ENCODE measurements at places on chromosomes 7 and 10. TPM values are rescaled to one million over a fixed set of nuclear protein-coding genes. Genes with fewer than 3 reads are reported as not detected.

DNA sequence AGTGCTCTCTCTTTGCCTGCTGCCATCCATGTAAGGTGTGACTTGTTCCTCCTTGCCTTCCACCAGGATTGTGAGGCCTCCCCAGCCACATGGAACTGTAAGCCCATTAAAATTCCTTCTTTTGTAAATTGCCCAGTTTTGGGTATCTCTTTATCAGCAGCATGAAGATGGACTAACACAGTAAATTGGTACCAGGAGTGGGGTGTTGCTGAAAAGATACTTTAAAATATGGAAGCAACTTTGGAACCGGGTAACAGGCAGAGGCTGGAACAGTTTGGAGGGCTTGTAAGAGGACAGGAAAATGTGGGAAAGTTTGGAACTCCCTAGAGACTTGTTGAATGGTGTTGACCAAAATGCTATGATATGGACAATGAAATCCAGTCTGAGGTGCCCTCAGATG lies 63.8 kb upstream of the PPP1R9A start:
- H3K27ac ChIP-seq = no peak overlapping the region
- no peak overlapping the region for H3K4me3 ChIP-seq
- H3K4me1 ChIP-seq = no peaks in the 10 kb centered on the region
- no peak for DNase-seq
- no peaks in the 10 kb centered on the region for H3K27me3 ChIP-seq
- H3K36me3 ChIP-seq = peaks cover 16% of the 10 kb centered on the region

The CCSER2 gene
- 74.2 TPM for total RNA-seq

The HELLS gene
- total RNA-seq = 11.7 TPM

The LIPJ gene
- total RNA-seq = not detected

The SMO gene
- 37.4 TPM for total RNA-seq

DNA sequence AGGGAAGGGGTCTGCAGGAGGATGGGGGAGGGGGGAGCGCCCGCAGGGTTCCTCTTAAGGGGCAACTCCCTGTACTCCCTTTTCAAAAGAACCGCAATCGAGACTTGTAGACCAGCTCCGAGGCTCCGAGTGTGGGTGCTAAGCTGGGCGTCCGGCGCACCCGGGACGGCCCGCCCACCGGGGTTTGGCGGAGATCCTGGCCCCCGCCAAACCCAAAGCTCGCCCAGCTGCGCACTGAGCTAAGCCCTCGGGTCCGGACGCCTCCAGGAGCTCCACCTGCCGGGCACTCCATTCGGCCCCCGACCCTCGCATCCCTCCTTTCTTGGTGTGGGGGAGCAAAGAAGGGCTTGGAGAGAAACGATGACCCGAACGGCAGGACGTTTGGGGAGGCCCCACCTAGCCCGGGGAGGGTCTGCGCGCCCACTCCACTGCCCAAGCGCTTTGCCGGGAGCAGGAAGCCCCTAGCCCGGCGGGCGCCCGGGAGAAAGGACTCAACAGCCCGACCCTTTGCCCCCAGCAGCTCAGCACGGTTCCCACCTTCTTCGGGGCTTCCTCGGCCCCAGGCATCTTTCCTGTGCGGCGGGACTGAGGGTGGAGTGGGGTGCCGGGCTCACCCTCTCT lies 651 bp downstream of the AFAP1L2 start:
- H3K36me3 ChIP-seq = no peaks in the 10 kb centered on the region
- H3K4me3 ChIP-seq = peak overlapping the region; percentile 79
- DNase-seq = no peak
